Articular chondrocyte of knee joint (primary cell): ENCODE measurements at places on chromosomes 5 and 9. TPM values are rescaled to one million over a fixed set of nuclear protein-coding genes. Genes with fewer than 3 reads are reported as not detected.

LMAN2 gene
- 275 and 291 TPM in 2 replicates for total RNA-seq

PCDHB11 gene
- 1.4 and 1.7 TPM in 2 replicates for total RNA-seq

CER1 gene
- total RNA-seq, result not detected in 2 replicates

C7 gene
- not detected in 2 replicates for total RNA-seq

CA9 gene
- total RNA-seq, result 0.86 and 2.2 TPM in 2 replicates

CDKN2B-AS1 gene
- total RNA-seq, result 2.1 and 6.7 TPM in 2 replicates

ADAMTSL2 gene
- 0.11 and 0.26 TPM in 2 replicates for total RNA-seq

IRX2 gene
- 0.39 and 0.97 TPM in 2 replicates for total RNA-seq

SH3RF2 gene
- total RNA-seq, result 10.1 and 11.9 TPM in 2 replicates

C9orf153 gene
- total RNA-seq, result 0.32 and 0.91 TPM in 2 replicates

SLF1 gene
- 6.9 and 8.2 TPM in 2 replicates for total RNA-seq
